Hindlimb muscle (tissue), 1 donor: ENCODE measurements at places on chromosomes 3 and 15.

- no peak for DNase-seq
Observed at GRCh38 chr3:119346076-119346496, 51.9 kb downstream of the ARHGAP31 start.

DNA sequence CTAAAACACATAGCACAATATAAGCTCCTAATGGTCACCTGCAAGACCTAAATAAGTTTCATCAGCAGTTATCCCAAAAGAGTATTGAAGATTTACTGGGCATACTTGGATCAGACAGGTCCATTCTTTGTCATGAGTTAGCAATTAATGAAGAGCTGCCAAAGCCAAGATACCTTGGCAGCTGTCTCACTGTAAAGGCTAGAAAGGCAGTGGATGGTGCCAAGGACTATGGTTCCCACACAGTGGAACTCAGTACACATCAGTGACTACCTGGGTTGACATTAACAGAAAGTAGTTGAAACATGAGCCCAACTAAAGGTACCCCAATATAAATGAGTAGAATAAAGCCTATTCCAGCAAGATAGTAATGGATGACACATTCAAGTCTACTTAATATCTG, 41.1 kb upstream of the TMCO5A start:
- no peak for DNase-seq

GRCh38 chr3:110569073-110569472, 502.5 kb upstream of the NECTIN3 start:
- DNase-seq: no peak

- DNase-seq: no peak
Observed at GRCh38 chr3:8724108-8724752, 9.4 kb upstream of the CAV3 start.

DNA sequence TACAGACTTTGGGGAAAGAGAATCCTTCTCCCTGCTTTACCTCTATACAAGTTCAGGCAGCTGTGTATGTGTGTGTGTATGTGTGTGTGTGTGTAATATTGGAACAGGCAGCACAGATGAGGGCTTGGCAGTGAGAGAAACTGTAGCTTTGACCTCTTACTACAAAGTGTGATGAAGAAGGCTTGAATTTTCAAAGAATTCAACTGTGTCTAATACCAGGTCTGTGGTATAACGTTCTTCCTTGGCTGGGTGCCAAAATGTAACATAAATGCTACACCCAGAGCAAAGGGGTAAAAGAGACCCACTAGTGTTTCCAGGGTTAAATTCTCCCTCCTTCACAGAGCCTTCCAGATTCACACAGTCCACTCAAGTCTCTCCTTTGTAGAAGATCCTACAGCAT, 51.1 kb downstream of the CHST2 start:
- DNase-seq: no peak
